ENCODE measurements at places on chromosomes 16 and 17.

- DNase-seq: no peak
Observed at GRCh38 chr17:70552230-70552981, 383.1 kb downstream of the KCNJ2 start.

GRCh38 chr17:491086-492021, 138.7 kb upstream of the RPH3AL start:
- no peak for DNase-seq

DNA sequence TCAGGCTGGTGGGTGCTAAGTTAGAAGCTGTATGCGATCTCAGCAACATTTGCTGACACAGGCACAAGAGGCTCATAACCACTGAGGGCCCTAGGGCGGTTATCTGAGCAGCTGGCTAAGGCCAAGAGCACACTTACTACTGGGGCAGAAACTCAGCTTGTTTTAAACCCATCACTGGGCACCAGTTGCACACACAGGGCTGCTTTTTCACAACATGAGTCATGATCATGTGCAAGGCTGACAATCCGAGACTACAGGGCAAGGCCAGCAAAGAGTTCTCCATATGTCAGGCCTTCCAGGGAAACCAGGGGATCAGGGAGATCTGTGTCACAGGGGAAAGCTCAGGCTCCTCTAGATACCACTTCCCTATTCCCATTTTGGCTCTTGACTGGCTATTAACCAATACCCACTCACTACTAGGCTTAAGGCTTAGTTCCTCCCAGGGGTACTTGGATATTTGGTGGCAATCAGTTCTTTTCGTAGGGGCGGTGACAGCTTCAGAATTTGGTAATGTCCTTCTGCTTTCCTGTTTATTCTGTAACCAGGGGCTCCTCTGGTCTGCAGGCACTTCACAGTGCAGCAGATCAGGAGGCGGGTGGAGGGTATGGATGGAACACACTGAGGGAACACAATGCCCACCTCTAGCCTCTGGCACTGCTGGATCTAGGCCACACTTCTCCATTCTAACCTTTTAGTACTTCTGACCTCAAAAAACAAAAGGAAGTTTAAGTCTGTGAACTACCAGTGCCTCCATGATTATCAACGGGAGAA, 44.9 kb upstream of the ERN1 start:
- no peak for DNase-seq

- no peak for DNase-seq
Observed at GRCh38 chr16:27347930-27348685, 34.3 kb downstream of the IL4R start.

DNA sequence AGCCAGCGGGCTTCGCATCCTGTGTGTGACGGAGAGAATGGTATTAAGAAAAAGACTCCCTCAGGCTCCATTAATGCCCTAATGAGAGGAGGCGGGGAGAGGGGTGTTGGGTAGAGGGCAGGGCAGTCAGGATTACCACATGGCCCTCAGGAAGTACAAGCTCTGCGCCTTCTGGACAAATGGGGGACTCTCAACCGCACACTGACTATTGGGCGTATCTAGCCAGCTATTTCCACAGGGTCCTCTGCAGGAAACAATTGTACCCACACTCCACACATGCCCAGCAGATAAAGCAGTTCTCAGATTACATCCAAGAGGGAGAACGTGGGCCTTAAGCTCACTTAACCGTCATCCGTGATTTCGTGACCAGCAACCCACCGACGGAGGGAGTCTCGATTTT, 14.7 kb downstream of the NXN start:
- no peak for DNase-seq

- DNase-seq: no peak
Observed at GRCh38 chr16:77782694-77783093, 5.7 kb upstream of the VAT1L start.

- DNase-seq: no peak
Observed at GRCh38 chr16:4520913-4521312, 17.7 kb downstream of the CDIP1 start.

DNA sequence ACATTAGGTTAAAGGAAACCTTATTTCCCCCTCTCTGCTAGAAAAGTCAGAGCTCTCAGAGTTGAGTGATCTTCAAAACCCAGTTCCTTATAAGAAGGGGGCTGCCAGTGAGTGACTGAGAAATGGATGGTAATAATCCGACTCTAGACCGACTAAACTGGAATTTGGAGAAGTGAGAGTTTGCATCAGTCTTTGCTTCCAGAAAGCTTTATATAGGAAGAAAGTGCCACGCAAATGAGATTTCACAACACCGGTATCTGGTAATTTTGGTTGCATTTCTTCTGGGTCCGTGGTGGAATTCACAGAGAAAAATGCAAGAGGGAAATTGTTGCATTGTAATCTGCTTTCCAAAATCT, 271.4 kb downstream of the MAF start:
- no peak for DNase-seq

DNA sequence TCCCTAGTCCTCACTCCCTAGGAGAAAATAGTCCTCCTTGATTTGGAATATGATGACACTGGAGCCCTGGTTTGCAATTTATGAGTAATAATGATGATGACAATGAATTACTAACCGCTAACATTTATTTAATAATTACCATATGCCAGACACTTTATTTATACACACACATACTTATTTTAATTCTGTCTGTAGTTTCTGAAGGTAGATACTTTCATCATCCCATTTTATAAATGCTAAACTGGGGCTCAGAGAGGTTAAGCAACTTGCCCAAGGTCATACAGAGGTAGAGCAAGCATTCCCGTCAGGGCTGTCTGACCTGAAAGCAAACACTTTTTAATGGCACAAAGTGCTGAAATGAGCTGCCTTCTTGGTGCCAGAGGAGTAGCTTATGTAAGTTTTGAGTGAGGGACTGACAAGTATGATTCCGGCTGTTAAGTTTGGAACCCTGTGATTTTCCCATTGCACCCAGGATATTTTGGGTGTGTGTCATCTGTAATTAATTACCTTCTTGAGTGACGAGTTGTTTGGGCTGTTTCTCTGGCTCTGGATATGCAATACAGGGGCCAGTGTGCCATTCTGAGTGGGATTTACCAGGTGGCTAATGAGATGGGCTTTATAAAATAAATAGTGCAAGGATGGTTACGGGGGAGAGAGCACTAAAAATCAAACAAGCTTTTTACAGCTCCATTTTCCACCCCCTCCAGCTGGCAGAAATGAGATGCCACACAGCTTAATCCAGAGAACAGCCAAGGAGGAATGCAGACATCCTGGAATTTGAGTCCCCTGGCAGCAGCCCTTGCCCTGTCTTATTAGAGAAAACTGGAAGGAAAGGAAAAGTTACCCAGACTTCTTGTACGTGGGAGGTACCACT, 211.8 kb downstream of the SNX29 start:
- DNase-seq: no peak

Data from anterior cingulate cortex (tissue), 58 donors.